Left hindlimb (tissue), 1 donor: ENCODE measurements at places on chromosomes 1 and 21.

DNA sequence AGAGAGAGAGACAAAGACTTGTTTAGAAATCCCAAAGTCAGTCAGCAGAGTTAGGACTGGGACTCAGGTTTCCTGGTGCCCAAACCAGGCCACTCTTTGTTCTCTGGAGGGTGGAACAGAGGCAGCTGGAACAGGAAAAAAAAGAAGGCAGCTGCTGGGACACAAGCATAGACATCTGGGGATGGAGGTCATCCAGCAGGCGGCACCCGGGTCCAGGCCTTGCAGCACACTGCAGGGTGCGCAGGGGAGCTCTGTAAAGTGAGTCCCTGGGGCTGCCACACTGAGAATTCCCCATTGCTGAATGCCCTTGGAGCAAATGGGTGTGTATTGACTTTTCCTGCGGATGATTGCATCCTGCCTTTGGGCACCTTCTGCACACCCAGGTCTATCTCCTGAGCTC, 222.9 kb upstream of the CSF3R start:
- no peak for DNase-seq

DNA sequence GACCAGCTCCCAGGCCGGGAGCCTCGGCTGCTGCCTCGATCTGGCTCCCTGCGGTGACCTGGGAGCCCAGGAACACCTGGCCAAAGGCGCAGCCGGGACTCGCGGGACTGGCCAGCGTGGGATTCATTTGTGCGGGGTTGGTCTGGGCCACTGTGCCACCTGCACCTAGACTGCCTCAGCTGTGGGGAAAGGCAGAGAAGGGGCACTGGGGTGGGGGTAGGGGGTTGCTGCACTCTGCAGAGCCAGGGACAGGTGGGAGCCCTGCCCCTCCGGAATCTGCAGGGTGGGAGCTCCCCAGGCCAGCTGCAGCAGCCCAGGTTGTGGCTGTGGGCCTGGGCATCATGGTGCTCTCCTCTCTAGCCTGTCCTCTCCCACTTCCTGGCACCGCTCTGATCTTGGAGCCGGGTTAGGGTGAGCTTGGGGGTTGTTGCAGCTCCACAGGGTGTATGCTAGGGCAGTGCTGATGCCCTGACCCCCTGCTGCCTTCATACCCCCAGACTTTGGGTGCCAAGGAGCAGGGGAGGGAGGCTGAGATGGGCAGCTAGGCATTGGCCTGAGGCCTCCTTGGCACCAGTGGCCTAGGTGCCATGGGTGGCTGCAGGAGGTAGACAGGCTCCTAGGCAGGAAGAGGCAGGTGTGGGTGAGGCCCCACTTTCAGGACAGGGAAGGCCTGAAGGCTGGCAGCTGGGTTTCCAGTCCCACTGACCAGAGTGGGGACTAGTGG, 57.5 kb upstream of the ETV3 start:
- no peak for DNase-seq

DNA sequence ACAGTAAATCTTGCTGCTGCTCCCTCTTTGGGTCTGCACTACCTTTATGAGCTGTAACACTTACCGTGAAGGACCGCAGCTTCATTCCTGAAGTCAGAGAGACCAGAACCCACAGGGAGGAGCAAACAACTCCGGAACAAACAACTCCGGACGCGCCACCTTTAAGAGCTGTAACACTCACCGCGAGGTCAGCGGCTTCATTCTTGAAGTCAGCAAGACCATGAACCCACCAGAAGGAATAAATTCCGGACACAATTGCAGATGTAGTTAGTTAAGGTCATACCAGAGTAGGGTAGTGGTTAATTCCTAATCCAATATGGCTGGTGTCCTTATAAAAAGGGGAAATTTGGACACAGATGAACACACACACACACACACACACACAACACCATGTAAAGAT, 37.7 kb downstream of the VTCN1 start:
- DNase-seq: no peak

GRCh38 chr1:56137521-56138505, 441.6 kb downstream of the PLPP3 start:
- no peak for DNase-seq

DNA sequence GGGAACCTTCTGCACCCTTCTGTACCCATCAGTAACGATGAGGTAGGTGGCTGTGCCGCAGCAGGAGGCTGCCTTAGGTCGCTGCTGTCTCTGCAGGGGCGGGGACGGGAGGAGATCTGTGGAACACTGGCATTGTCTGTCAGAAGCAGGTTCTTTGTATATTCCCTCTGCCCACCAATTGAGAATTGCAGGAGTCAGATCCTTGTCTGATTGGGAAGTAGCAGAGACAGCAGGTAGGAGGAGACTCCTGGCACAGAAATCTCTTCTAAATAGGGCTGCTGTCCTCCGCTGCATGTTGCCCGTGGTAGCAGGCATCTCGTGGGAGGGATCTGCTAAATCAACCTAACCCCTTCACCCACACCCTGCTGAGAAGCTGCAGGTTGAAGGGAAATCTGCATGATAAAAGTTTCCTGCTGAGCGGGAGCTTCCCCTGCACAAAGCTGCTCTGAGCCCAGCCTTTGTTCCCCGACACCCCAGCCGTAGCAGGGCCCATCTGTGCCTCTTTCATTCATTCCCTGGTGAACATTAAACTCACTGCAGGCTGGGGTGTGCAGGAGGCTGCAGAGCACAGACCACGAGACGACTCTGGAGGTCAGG, 15.9 kb downstream of the SARS1 start:
- DNase-seq: no peak

DNA sequence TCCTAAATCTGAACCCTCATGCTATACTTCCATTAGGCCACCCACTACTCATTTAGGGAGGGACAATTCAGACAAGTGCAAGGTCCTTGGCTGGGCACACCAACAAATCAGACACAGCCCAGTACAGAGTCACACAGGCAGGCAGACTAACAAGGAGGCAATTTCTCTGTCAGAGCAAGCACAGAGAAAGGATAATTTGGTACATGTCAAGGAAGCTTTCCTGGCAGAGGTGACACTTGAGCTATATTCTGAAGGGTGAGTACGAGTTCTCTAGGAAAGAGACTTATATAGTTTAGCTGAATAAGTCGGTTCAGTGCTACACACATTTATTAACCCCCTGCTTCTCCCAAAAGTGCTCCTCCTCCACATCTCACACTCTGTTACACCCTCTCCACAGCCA, 455.9 kb downstream of the OMA1 start:
- DNase-seq: no peak

- DNase-seq: no peak
Measured at GRCh38 chr1:41442697-41443251, 41.7 kb downstream of the EDN2 start.

DNA sequence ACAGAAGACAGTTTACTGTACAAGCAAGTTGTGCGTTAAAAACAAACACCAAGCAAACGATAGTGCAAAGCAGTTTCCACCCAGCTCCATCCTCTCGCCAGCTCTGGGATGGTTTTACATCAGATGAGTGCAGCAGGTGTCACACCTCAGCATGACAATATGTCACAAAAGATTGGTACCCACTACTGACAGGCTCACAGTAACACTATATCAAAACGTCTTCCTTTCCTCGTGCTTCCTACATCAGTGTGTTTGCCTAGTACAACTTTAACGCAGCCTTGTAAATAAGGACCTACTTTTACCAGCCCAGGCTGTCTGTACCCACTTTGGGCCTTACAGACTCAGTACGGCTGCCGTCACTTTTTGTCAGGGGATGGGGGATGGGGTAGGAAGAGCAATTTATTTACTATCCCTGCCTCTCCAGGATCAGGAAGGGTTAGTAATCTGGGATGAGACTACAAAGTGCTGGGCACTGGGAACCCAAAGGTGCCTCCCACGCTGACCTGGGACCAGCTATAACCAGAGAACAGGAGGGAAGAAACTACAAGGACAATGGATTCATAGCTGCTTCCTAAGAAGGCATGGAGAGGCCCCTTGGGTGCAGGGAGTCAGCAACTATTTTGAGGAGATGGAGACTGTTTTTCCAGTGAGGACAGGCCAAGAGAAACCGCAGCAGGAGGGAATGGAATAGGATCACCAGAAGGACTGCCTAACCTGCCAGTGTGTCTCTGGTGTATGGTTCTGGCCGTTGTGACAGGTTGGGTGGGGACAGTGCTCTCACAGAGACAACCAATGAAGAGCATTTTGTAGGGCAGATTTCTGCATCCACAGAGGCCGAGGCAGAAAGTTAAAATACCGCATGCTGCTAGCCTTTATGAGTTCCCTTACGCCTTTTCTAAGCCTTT, 30.2 kb downstream of the RUNX3 start:
- DNase-seq: no peak

- DNase-seq: no peak
Measured at GRCh38 chr1:241895013-241895412, 47.0 kb downstream of the EXO1 start.

DNA sequence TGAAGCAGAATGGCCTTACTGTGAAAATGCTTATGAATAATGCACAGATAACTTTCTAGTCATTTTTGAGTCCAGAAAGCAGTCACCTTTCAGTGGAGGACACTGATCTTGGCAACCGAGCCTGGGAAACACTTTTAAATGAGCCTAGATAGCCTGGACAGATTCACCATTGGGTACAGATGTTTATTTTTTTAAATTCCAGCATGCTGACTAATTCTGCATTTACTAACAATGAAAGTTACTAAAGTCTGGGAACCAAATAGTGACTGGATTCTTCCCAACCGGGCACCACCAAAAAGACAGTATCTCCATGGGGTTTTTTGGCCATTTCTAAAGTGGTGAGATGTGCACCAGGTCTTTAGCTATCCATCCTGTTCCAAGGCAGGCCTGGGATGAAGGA, 3.3 kb upstream of the FMOD start:
- no peak for DNase-seq

GRCh38 chr1:197042676-197043341, 24.3 kb downstream of the F13B start:
- DNase-seq: no peak

DNA sequence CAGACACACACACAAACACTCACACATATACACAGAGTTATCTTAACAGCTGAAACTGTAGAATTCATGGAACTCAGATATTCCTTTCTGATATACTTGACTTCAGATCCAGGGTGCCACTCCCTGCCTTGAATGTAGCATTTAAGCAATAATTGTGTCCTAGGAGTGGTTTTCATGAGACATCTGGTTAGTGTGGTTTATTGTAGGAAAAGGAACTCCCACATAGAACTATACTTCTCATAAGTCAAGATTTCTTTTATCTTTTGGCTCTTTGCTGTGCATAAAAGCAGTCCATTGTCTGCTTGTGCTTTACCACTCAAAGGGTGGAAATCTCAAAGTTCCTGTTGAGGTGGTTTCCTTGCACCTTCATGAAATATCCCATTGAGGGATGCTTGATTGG, 272.6 kb upstream of the SGIP1 start:
- no peak for DNase-seq

DNA sequence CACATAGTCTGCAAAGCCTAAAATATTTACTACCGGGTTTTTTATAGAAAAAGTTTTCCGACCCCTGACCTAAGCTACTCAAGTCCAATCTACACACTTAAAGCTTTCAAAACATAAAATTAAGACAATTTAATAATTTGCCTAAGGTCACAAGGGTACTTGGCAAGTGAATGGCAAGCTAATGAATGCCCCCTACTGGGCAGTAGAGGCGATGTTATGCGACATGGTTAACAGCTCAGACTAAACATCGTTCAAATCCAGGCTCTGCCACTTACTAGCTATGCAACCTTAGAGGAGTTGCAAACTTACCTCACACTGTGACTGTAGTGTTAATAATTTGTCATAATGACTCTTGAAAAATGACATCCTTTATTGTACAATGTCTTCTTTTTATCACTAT, 317.2 kb upstream of the NFIA start:
- DNase-seq: no peak

GRCh38 chr1:234175363-234175762, 197.9 kb upstream of the COA6 start:
- DNase-seq: no peak

DNA sequence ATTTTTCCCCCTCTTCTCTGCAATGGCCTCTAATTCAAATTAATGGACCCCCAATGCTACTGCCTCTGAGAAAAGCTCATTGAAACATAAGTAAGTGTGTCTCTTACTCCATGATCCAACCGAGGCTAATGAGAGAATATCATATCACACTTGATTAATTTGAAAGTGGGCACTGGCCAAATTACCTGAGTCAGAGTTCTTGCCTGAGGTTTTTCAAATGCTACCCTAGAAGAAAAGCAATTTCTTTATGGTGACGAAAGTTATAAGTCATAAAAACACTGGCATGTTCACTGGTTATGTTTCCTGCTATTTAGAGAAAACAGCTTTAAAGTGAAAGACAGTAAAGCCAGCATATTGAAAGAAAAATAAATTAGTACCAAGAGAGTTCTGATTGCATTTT, 368.8 kb upstream of the TMPRSS15 start:
- DNase-seq: no peak

DNA sequence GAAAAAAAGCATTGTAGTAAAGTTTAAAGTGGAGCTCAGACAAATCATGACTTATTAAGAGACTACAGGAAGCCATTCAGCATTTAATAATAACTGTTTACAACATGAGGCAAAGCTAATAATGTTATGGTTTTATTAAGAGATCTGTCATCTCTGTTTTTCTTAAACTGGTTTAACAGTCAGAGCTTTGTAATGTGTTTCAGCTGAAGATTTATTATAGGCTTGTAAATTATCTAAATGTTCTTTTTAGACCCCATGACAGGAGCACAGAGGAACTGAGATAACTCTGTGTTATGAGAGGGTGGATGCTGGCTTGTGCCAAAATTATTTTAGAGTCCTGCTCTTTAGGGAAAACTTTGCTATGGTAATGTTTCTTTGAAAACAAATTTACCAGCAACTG, 38.0 kb upstream of the RWDD3 start:
- DNase-seq: no peak

DNA sequence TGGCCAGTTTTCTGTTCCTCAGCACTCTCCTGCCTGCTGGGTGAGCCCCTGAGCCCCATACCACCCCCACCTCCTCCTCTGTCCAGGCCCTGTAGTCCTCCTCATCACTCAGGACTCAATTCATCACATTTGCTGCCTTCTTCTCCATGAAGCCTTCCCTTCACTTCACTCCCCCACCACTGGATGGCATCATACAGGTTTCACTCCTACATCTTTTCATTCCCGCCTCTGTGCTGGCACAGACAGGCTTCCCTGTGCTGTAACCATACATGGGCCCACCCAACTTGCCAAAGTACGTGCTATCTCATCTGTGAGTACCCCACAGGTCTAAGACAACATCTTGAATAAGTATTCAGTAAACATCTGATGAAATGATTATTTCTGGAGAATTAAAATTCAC, 56.9 kb downstream of the SLC45A1 start:
- DNase-seq: no peak

- DNase-seq: no peak
Measured at GRCh38 chr1:15177710-15178166, 24.2 kb downstream of the TMEM51 start.

- DNase-seq: no peak
Measured at GRCh38 chr1:71074681-71075080, 6.2 kb downstream of the ZRANB2 start.
